Right cardiac atrium (tissue), 5 donors: ENCODE measurements at places on chromosomes 11 and 22. TPM values are rescaled to one million over a fixed set of nuclear protein-coding genes. Genes with fewer than 3 reads are reported as not detected.

- DNase-seq, result peak; percentile 65
Measured at GRCh38 chr11:73217131-73217809, 811 bp upstream of the P2RY2 start.

DNA sequence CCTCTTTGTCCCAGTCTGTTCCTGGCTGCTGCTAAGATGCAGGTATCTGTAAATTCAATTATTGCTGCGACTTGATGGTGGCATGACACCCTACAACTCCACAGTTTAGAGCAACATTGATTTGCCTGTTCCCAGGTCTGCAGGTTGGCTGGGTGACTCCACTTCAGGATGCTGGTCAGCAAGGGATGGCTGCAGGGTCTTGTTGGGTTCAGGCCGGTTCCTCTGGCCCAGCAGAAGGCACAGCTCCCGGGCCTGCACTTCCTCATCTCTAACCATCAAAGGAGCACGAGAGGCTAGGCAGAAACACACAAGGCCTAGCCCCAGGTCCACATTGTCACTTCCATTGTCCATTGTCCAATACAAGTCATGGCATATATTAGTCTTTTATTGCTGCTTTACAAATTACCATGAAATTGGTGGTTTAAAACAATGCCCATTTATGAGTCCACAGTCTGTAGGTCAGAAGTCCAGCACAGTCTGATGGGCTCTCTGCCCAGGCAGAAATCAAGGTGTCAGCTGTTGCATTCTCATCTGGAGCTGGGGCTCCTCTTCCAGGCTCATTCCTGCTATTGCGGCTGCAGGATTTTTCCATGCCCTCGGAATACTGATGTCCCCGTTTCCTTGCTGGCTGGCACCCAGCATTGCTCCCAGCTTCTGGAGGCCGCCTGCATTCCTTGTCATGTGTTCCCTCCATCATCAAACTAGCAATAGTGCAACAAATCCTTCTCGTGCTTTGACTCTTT is 96.6 kb upstream of the LMO1 start:
- no peak for DNase-seq

- DNase-seq, result no peak
Measured at GRCh38 chr11:121671283-121672168, 218.8 kb upstream of the SORL1-AS1 start.

DNA sequence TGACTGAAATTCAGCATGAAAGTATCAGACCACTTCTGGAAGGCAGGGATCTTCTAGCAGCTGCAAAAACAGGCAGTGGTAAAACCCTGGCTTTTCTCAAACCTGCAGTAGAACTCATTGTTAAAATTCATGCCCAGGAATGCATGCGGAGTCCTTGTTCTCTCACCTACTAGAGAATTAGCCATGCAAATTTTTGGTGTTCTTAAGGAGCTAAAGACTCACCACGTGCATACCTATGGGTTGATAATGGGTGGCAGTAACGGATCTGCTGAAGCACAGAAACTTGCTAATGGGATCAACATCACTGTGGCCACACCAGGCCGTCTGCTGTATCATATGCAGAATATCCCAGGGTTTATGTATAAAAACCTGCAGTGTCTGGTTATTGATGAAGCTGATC is 19.1 kb downstream of the ZBTB44 start:
- no peak for DNase-seq

DNA sequence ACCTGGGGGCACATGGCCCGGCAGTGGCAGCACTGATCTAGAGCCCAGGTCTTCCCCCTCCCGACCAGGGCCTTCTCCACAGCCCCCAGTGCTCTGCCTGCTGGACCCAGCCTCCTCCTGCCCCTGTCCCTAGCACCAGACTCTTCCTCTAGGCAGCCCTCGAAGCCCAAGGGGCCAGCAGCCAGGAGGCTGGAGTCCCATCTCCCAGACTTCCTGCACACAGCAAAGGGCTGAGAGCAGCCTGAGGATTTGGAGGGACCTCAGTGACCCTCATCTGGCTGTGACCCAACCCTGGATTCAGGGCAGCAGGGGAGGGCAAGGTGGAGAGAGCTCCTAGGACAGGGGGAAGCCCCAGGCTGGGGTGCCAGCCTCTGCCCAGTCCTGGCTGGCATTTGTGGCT is 3.0 kb downstream of the RHOD start:
- DNase-seq, result no peak

The ETS1 gene
- 38.3 TPM for total RNA-seq

DNA sequence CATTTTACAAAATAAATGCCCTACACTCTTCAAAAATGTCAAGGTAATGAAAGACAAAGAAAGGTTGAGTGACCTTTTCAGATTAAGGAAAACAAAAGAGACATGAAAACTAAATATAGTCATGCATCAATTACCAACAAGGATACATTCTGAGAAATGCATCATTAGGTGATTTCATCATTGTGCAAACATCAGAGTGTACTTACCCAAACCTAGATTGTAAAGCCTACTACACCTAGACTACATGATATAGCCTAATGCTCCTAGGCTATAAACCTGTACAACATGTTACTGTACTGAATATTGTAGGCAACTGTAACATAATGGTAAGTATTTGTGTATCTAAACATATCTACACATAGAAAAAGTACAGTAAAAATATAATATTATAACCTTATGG is 26.7 kb downstream of the INTS4 start:
- DNase-seq, result no peak

The EFCAB6 gene
- total RNA-seq, result 3.0 TPM

DNA sequence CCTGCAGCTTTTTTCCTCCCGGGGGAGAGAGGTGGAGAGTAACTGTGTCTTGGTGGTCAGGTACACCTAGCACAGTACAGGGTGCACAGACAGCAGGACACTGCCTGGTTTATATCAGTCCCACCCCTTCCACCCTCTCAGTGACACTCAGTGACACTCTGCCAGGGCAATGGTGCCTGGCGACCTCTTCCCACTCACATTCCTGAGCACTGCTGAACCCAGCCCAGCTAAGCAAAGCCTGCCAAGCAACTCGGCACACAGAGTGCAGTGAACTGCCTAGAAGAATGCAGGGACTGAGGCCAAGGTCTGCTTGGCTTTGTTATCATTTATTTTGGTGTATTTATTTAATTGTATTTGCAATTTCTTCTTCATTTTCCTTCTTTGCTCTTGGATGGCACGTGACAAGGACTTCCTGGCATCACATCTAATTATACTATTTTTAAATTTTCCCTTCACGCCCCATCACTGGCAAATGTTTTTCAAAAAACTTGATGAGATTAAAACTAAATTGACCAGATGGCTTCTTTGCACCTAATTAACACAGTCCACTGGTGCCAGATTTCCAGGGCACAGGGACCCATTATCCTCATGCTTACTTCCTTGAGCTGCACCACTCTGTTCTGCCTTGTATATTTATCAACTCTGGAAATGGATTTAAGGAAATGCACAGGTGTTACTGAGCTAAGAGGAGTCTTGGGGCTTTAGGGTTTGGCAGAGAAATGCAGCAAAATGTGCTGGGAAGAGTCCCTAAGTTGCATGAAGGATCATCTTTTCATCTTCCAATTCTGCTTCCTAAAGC is 205.6 kb downstream of the ADAMTS15 start:
- peak; percentile 96 for DNase-seq

DNA sequence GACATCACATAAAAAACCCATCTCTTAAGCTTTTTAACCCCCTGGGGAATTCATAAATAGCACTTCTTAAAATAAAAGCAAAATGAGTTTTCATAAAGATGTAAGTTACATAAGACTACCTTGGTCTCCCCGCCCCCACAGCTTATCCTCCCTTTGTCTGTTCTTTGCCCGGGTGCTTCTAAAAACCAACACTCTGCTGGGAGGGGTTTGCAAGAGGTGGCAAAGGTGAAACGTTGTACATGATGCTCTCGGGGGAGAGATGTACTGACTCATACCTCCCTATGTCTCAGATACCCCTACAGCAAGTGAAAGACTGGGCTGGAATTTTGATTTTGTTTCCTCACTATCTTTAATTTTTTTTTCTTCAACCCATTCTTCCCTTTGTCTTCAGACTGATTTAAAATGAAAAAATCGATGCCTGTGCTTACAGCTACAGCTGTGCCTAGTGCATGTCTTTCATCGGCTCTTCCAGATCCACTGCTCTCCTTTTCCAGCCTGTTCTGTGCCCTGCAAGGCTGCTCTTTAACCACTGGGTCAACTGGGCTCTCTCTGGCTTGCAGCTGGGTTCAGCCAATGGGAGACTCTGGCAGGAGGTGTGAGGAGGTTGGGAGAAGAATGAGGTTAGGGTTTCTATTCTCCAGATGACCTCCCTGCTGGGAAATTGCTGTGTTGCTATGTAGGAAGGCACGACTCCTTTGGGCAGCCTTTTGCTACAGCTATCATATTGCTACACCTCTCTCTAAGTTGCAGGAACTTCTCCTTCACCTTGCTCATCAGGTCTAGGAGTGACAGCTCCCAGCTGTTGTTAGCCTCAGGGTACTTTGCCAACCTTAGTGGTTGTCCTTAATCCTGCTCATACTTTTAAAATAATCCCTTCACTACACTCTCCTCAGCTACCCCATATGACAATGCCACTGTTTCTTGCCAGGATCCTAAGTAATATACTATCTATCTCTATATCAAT is 266.5 kb downstream of the TENM4 start:
- DNase-seq, result no peak

- DNase-seq, result no peak
Measured at GRCh38 chr11:22884217-22884616, 23.9 kb upstream of the CCDC179 start.

GRCh38 chr22:31091106-31091975 is 10.2 kb downstream of the SMTN start:
- peak; percentile 22 for DNase-seq
